Stimulated activated CD4-positive, alpha-beta T cell treated with anti-CD3 and anti-CD28 coated beads, Interleukin-12 subunit alpha, Interleukin-12 subunit beta, amount 100 ng/mL, for 24 hours (primary cell): ENCODE measurements at places on chromosomes 5 and 9.

DNA sequence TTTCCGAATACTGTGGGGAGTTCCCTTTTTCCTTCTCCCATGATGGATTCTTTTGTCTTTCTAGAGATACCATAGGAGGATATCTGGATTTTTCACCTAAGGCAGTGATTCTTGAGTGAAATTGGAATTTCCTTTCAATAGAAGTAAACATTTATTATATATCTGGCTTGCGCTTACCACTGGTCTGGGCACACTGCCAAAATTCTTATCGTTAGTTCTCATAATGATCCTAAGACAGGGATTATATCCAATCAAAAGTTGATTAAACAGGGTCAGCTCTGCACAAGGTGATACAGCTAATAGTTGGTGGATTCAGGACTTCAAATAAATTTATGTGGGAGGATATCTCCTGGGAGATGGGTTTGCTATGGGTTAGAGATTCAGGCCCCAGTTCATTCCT lies 9.6 kb downstream of the TLE4 start:
- DNase-seq = no peak

DNA sequence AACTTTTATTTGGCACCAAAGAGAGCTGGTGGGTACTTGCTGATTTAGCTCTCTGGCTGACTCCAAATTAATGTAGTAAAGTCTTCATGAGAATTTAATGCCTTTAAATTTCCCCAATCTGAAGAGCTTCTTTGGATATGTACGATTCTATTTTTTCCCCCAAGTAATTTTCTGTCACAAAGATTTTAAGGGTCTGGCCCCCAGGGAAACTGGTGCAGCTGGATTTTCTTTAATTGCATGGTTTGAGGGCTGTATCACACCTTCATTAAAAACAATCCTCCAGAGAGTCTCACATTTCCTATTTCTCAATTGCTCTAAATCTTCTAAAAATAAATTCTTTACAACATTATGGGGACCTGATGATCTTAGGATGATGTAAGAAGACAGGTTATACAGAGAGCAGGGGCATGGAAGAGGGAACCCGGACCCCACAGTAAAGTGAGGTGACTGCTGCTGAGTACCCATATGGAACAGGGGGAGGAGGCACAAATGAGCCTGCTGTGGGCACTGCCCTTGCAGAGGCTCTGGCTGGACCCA lies 158.9 kb downstream of the ENTREP1 start:
- DNase-seq = no peak

GRCh38 chr5:102483736-102484135 lies 15.1 kb downstream of the SLCO6A1 start:
- DNase-seq = no peak

DNA sequence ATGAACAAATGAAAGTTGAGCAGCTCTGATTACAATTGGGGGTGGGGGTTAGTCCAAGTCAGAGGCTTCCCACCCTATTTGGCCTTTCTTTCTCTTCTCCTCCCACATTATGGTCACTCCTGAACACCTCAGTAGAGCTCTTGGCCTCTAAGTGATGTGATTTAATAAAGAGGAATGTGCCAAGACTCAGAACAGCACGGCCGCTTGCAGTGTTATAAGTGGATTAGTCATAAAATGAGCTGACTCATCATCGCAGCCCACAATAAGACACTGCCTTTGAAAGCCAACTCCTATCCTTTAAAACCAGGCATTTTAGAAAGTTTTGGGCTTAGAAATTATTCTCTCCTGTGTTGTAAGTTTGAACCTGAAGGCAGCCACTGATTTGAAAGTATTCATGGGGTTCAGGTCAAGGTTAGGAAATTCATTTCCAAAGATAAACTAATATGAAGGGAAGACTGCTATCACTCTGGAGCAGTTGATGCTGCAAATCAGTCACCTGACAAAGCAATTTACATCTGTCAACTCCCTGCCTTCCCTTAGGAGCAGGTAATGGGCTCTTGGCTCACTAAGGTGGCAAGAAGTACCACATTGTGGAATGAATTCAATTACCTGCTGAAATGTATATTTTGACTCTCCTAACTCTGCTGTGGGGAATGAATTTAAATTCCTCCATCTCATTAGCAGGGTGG lies 283.6 kb upstream of the NMUR2 start:
- DNase-seq = no peak

DNA sequence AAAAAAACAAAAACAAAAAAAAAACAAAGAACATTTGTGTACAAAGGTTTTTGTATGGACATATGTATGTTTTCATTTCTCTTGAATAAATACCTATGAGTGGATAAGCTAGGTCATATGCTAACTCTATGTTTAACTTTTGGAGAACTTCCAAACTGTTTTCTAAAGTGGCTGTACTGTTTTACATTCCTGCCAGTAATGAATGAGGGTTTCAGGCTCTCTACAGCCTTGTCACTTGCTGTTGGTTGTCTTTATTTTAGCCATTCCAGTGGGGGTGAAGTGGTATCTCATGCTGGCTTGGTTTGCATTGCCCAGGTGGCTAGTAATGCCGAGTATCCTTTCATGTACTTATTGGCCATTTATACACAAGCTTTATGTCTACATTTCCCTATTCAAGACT lies 9.1 kb upstream of the TRIO start:
- no peak for DNase-seq

- no peak for DNase-seq
These were observed 69.3 kb downstream of the SNX30 start for GRCh38 chr9:112819635-112820496.

- DNase-seq = no peak
These were observed 3.4 kb downstream of the SLC6A19 start for GRCh38 chr5:1204693-1205242.

DNA sequence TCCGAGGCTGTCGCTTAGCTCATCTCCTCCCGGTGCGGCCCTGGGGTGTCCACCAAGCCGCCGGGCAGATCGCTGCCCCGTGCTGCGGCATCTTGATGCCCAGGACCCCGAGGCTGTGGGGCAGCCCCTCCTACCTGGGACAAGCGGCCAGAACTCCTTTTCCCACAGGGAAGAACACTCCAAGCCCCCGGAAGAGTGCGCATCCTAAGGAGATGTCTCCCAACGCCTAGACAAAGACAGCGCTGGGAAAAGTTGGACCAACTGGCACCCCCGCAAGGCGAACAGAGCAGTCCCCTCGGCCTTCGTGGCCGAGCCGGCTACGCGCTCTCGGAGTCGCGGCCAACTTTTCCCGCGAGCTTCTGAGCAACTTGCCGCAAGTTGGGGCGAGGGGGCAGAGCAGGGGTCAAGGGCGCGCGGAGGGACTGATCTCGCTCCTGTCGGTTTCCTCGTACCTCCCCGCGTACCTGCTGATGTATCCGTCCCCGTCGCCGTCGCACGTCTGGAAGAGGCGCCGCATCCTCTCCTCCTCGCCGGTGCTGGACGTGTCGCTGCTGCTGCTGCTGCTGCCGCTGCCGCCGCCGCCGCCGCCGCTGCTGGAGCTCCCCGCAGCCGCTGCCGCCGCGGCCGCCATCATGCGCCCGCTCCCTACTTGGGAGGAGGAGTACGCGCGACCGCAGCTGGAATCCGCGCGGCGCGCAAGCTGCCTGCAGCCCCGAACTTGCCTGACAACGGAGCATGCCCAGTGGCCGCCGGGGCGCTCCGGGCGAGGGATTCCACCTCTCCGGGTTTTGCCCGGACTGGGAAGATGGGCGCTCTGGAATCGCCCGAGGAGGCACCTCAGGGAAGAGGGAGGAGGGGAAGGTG lies at the start of gene MCC:
Gene MCC, minus strand, starts transcription at position 673 of the 864 bp plus-strand sequence.
- DNase-seq = peak; percentile 7
